ENCODE measurements at places on chromosomes 11 and 22.
A peak's percentile ranks its signal among the peaks of the same experiment; 100 is the strongest.

DNA sequence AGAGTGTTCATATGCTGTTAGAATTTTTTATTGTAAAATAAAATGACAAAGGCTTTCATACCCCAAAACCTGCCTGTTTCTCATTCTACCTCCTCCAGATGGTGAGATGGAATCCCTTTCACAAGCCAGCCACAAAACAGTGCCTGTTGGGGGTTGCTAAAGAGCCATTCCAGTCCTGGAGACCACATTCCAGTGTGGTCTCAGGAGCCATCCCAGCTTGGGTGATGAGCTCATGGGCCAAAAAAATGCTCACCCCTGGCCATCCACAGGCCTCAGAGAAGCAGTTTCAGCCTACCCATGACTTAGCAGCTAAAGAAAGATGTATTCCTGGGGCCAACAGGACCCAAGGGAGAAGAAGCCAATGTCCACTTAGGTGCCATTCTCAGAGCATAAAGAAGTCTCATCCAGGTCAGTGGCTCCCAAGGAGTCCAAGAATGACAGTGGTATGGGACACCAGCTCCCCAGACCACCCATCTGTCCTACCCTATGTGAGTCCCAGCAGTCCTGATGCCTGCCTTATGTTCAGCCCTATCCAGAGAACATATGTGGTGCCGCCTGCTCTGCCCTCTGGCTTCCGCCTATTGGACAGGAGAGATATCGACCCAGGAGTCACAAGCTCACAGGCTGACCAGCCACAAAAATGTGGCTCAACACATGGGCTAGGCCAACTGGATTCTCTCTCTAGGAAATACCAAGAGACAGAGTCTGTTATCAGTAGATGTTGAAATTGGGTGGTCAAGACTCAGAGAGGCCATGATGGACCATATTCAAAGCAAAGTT lies 26.4 kb downstream of the C11orf91 start:
- no peak for DNase-seq

- DNase-seq: no peak
Observed at GRCh38 chr11:73949246-73949645, 1.6 kb upstream of the DNAJB13 start.

DNA sequence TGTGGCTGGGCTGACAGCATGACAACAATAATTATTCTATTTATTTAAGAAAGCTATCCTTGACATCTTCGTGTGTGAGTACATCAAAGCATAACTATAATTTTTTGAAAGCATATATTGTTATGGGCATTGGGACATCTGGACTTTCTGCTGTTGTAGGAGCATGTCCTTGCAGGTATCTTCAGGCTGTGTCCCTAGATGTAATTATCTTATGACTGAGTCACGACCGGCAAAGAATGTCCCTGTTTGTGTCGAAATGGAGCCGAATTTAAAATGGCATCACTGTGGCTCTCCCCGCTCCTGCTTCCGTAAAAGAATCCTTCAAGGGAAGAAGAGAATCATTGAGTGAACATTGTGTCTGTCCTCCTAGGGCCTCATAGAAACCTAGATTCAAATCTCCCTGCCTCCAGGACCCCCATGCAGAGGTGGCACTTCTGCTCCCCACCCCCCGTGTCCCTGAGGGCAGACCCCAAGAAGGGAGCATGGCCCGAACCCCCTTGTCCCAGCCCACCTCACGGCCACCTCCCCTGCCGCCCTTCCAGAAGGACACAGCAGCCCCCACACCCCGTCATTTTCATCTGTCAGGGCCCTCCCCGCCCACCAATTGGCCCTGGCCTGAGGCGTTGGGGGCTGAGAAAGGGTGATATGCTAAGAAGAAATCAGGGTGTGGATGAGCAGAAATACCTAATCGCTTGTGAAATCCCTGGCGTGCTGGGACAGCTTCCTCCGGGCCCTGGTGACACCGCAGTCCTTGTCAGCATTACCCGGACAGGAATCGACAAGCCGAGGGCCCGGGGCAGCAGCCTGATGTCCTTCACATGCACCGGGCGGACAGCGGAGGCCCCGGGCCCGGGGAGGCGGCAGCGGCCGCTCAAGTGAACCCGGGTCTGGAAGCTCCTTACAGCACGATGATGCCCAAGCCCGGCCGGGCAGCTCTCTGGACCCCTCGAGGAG lies 48.6 kb upstream of the SLC22A12 start:
- DNase-seq: no peak

GRCh38 chr11:8203414-8203715 lies 34.5 kb upstream of the RIC3 start:
- no peak for DNase-seq

DNA sequence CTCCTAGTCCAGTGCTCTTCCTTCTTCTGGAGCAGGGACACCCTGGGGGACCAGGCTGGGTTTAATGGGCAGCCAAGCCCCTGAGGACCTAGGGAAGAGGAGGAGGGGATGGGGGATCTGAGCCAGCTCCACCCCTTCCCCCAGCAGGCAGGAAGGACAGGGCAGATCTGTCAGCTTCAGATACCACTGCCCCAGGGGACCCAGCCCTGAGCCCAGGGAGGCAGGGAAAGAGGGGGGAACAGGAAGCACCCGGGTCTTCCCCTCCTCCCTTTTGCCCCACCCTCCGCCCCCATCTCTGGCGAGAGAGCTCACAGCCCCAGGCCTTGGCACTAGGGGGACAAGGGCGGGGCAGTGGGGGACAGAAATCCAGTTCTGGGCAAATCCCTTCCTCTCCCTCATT lies 11.7 kb upstream of the SOX10 start:
- peak; percentile 77 for DNase-seq
